WERI-Rb-1 (cell line): ENCODE measurements at places on chromosomes 3 and 15.
A peak's percentile ranks its signal among the peaks of the same experiment; 100 is the strongest.

DNA sequence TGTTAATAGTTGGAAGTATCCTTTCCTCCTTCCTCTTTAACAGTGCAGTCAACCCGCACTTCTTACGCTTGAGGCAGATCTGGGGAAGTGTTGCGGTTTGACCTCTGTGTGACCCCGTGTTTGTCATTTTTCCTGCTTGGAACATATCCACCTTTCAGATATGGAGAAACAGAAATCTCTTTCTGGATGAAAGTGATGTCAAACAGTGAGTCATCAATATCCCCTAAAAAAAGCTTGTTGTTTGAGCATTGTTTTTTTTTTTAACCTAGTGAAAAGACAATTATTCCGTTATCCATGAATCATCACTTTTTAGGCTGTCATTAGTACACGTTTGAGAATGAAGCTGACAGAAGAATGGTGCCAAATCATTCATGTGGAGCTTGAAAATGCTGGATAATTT is 293.7 kb downstream of the ARPP21 start:
- DNase-seq = no peak

- DNase-seq = no peak
Measured at GRCh38 chr3:48581621-48582481, 13.3 kb downstream of the COL7A1 start.

DNA sequence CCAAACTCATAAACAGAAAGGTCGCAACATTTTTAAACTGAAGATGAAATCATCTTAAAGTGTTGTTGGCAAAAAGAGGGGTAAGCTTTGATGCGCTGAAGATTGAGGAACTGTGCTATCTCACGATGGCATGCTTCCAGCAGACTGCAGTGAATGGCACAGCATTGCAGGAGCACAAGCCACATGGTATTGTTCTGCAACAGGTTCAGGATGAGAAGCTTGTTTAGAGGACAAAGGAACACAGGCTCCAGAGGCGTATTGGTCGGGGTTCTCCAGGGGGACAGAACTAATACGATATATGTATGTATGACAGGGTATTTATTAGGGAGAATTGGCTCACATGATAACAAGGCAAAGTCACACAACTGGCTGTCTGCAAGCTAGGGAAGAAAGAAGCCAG is 13.8 kb upstream of the PLD1 start:
- no peak for DNase-seq

- DNase-seq = no peak
Measured at GRCh38 chr3:170320461-170321121, 36.9 kb upstream of the SKIL start.

DNA sequence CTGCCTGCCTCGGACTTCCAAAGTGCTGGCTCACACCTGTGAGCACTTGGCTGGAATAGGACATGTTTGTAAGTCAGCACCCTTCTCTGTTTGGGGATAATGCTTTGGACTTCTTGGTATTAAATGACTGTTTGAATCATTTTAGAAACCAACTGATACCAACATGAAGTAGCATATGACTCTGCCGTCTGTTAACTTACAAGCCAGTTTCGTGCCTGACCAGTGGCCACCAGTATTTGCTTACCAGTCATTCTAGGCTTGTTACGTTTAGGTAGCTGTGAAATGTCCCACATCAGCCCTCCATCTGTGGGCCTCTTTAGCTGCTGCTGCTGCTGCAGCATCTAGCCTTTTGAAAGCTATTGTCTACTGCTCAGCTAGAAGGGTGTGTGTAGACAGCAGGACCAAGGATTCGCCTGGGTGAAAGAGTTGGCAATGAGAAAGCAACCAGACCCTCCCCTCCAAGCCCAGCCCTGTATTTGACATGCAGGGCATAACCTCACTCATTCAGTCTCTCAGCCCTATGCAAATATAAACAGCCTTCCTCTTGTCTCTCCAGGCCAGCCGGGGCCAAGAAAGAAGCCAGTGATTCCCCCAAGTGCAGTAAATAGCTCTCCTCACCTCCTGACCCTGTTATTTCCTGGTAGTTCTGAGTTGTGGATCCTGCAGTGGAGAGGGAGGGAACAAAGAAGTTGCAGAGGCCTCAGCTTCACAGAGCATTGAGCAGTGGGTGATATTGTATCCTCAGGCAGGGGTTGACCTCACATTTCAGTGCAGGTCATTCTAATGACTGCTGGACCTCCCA is 51.0 kb downstream of the NKIRAS1 start:
- DNase-seq = no peak

- DNase-seq = no peak
Measured at GRCh38 chr3:124053871-124054270, 61.9 kb upstream of the ROPN1 start.

GRCh38 chr15:63677778-63678177 is 80.6 kb downstream of the FBXL22 start:
- DNase-seq = no peak

DNA sequence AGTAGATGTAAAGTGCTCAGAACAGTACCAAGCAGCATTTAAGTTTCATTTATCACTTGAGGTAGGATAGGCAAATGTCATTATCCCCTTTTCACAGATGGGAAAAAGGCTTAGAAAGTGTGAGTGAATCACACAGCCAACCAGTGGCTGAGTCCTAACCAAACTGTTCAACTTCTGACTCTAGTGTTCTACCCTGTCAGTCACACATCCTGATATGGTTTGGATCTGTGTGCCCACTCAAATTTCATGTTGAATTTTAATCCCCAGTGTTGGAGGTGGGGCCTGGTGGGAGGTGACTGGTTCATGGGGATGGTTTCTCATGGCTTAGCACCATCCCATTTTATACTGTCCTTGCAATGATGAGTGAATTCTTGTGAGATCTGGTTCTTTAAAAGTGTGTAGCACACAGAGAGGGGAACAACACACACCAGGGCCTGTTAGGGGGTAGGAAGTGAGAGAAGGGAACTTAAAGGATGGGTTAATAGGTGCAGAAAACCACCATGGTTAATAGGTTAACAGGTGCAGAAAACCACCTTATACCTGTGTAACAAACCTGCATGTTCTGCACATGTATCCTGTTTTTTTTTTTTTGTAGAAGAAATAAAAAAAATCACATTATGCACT is 304.7 kb downstream of the SUCLG2 start:
- DNase-seq = no peak

GRCh38 chr3:109070211-109070610 is 47.7 kb downstream of the MORC1 start:
- DNase-seq = no peak

- no peak for DNase-seq
Measured at GRCh38 chr3:129045675-129046036, 14.9 kb upstream of the GP9 start.

- no peak for DNase-seq
Measured at GRCh38 chr3:101943029-101943428, 93.7 kb downstream of the NFKBIZ start.

DNA sequence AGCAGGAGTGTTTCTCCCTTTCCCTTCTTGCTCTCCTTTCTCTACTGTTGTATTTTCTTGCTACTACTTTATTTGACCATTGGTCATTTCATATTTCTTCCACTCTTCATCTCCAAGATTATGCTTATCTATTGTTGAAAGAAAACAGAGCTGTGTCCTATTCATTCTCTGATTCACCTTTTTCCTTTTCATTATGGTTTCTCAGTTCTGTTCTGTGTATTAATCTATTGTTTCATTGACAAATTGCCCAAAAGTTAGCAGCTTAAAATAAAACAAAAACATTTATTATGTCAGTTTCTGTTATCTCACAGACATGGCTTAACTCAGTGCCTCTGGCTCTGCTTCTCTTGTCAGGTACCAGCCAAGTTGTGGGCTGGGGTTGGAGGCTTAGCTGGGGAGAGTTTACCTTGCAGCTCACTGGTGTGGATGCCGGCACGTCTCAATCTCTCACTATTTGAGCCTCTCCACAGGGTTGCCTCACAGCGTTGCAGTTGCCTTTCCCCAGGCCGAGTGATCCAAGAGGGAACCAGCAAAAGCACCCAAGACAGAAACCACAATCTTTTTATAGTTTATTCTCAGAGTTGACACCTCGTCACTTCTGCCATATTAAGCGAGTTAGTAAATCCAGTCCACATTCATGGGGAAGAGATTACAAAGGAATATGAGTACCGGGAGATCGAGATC is 36.9 kb upstream of the FILIP1L start:
- DNase-seq = no peak

- DNase-seq = no peak
Measured at GRCh38 chr3:150483226-150483625, 63.1 kb downstream of the SERP1 start.

DNA sequence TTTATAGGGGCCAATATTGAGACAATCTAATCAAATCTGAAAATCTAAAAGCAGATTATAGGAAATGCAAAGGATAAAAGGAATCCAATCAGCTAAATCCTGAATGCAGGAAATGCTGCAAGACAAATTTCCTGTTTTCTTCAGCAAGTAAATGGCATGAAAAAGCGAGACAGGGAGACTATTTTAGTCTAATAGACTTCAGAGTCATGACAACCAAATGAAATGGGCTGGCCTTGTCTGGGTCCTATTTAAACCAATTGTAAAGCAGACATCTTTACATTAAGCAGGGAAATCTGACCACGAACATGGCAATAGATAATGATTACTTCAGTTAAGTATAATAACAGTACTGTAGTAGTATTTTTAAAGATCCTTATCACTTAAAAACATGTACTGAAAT is 2.1 kb downstream of the DBR1 start:
- DNase-seq = no peak

DNA sequence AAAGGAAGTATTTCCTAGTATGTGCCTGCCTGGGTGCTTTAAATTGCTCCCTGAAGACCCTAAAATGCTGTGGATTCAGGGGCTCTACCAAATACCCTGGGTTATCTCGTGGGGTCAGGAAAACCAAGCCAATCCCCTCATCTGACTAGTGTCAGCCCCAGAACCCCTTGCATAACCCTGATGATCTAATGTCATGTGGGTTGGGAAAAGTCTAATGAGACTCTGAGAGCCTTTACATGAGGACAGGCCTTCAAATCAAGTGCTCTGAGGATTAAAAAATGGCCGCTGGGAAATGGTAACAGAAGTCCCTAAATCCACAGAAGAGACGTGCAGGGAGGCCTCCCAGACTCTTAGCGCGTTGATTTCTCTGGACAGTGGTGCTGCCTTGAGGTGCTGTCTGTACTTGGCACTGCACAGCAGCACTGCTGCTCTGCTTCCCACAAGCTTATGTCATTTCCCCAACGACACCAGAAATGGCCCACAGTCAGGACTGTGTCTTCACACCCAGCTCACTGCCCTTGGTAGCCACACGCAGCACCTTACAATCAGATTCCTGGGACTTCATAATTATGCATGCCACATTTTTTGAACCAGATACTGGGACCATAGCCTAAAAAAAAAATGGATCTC is 16.6 kb downstream of the EIF4E3 start:
- DNase-seq = no peak

DNA sequence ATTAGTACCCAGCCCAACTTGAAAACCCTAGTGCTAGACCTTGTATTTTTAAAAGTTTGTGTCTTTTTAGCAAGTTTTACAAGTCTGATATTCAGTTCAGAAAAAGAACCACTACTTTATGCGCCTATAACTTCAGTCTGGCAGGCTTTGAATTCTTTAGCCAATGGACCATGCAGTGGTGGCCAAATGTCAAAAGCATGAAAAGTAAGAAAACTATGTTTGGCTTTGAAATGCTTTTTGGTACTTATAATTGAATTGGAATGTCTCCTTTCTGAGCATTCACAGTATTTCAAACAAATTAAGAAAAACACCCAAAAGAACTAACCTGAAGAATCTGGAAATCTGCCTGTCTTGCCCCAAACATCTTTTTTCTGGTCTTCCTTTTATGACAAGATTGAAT is 12.8 kb downstream of the WDR48 start:
- no peak for DNase-seq

- no peak for DNase-seq
Measured at GRCh38 chr15:93268066-93268465, 179.1 kb upstream of the RGMA start.

- DNase-seq = no peak
Measured at GRCh38 chr3:171776411-171776810, 33.9 kb downstream of the PLD1 start.

GRCh38 chr3:124995460-124995994 is 60.3 kb downstream of the HEG1 start:
- DNase-seq = peak; percentile 55

DNA sequence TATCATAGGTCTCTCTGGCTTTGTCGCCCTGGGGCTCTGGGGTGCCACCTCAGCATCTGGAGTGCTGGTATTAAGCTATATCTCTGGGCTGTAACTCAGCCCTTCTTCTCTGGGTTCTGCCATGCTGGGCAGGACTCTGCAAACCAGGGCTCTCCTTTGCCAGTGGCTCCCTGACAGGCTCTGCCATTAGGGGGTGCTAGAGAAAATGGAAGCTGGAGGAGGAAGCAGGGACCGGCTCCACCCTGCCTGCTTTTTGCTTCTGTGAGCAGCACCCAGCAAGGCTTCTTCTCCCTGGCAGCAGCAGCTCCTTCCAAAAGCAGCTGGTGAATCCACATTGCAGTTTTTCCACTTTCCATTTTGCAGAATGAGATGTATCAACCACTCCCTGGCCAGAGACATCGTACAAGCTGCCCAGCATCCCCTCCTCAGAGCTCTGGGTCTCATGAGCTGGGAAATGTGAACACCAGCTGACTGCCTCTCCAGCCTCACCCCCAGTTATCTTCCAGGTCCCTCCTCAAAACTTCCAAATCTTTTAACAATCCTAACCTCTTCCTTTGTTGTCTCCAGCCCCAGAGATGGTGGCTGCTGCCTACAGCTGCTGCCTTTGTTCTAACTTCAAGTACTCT is 165.0 kb downstream of the ABHD5 start:
- peak; percentile 76 for DNase-seq

GRCh38 chr3:138761002-138761401 is 73.7 kb downstream of the PIK3CB start:
- no peak for DNase-seq
